Right hindlimb (tissue), 1 donor: ENCODE measurements at places on chromosomes 6 and 20.

GRCh38 chr6:145036236-145036635, 699.1 kb downstream of the EPM2A start:
- no peak for DNase-seq

DNA sequence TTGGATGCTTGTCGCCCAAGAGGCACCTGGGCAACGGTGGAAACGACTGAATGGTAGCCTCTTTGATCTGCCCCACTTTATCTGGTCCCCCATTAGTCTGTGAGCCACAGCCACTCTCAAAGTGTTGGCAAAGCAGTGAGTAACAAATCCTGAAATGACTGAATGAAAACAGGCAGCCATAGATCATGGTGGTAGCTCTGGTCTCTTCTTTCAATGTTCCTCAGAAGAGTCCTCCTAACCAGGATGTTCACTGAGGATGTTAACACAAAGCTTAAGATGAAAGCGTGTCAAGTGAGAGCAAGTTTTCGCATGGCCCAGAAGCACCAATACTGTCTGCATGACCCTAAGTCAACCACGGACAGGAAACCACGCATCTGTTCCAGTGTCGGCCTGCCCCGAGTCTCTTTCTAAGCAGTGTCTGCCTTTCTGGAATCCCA, 107.3 kb downstream of the IRF4 start:
- no peak for DNase-seq

DNA sequence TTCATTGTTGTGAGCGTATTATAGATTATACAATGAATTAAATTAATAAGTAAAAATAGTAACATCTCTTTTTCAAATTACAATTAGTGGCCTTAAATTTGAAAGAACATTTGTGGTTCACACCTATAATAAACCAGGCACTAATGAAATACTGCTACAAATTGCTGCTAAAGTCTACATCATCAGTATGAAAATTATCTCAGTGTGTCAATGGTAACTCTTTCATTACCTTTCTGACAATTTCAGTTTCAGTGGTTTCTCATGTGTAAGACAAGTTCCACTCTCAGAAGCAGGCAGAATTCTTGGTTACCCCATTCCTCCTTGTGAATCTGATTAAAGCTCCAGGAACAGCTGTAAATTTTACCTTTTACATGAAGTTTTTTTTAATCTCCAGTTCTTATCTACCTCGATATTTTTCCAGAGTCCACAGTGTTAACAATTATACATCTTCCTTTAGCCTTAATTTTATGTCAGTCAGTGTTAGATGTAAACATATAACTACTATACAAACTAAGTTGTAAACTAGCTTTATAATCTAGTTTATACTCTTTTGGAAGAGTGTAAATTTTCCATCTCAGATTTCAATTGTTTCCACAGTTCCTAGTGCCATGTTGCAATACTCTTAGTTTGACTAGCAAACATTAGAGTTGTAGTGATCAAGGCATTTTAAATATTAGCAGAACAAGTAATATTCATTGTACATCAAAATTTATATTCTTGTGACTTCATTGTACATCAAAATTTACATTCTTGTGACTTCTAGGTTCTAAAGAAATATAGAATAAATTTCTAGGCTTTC, 1038.4 kb downstream of the EPHA7 start:
- no peak for DNase-seq

- DNase-seq = peak; percentile 78
Observed at GRCh38 chr6:2749969-2750600, 637 bp downstream of the MYLK4 start.

GRCh38 chr6:2376429-2377355, 131.3 kb upstream of the GMDS start:
- DNase-seq = peak; percentile 60

GRCh38 chr20:57451795-57452661, 60.8 kb downstream of the RBM38 start:
- no peak for DNase-seq

DNA sequence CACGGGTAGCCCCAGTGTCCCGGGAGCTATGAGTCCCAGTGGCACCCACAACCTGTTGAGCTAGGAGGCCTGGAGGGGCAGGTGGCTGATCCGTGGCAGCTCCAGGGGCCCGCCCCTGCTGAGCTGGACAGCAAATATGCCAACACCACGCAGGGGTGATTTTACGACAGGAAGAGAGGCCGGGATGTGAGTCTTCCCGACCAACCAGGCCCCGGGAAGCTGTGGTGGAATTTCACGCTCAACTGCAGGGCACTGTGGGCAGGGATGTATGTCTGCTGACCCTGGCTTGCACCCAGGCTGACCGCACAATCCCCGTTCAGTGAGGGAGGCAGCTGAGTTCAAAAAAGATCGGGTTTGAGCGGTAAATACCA, 183.9 kb downstream of the ERMARD start:
- DNase-seq = peak; percentile 55

DNA sequence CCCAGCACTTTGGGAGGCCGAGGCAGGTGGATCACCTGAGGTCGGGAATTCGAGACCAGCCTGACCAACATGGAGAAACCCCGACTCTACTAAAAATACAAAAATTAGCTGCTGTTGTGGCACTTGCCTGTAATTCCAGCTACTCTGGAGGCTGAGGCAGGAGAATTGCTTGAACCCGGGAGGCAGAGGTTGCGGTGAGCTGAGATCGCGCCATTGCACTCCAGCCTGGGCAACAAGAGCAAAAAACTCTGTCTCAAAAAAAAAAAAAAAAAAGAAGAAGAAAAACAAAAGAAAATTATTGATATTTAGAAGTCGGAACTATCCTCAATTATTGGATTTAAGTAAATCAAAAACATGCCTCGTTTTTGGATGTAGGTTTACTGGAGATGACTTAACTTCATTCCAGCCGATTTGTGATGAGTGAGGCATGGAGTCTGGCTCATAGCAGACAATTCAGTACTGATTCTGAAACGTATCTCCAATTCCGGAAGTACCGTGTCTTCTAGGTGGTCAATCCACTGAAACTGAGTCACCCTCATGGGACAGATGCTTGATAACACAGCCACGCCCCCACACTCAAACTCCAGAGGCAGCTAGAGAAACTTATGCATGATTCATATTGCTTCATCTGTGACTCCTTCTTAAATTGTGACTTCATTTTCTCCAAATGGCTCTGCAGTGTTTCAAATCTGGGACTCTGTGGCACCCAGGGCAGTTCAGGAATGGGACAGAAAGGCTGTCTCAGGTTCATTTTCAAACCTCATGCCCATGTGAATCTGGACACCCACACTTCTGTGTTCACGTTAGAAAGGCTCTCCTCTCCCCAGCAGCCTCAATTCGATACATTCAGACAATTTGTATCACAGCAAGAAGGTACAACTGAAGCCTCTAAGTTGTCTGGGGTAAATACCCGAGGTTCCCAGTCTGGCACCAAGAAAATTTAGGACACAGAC, 110.4 kb upstream of the ARMC2 start:
- DNase-seq = no peak

DNA sequence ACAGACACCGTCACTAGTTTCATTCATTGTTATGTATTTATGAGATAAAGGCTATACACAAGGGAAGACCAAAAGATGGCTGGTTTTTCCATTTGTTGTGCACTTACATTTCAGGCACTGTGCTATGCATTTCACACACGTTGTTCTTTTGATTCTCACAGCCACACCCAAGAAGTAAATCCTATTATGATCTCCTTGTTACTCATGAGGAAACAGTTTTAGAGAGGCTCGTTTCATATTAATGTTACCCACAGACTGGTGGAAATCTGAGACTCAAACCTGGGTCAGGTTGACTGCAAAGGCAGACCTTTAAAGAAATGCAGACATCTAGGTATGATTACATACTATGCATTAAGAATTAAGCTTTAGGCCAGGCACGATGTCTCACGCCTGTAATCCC, 34.9 kb downstream of the SHLD1 start:
- no peak for DNase-seq

DNA sequence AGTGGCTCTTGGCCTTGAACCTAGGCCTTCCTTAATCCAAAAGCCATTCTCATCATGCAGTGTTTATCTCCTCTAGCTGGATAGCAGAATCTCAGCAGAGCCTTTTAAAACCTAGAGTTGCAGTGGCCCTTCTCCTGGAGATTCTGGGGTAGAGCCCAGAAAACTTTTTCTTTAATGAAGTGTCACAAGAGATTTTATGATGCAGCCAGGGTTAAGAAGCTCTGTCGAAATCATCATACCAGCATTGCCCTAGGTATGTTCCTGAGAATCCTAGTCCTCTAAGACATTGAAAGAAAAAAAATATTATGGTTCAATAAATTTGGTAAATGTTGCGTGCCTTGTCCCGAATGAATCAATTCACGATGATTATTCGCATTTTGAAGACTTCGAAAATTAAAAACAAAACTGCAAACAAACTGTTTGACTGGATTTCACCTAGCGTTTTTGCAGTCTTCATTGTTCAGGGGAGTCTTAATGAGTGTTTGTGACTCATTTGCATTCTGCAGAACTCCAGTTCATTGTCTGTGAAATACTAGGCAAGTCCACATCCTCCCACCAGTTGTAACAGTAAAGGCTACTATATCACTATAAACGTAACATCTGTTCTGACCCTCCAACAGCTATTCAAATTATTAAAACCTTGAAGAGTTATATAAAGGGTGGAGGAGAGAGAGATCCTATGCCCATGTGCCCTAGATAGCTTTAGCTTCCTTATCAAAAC, 198.6 kb downstream of the UST start:
- DNase-seq = no peak

DNA sequence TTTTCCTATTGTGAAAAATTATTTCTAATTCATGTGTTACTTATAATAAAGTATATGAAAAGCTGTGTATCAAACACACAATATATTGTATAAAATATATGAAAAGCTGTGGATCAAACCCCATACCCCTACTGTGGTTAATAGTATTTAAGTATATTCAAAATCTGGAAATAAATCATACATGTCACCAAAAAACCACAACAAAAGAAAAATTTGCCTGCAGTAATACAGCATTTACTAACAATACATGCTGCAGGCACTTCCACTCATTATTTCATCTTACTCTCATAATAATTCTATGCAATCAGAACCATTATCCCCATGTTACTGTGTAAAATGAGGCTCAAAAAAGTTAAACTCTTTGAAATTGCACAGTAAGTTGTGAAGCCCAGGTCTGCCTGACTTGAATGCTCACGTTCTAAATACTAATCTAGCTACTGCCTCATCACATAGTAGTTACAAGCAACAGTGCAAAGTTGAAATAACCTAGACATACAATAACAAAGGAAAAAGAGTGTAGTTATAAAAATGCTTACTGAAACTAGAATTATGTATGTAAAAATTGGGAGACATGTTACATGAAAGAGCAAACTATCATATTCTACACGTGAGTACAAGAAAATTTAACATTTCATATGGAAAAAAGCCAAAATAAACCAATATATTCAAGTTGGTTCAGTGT, 61.7 kb downstream of the FAM217A start:
- no peak for DNase-seq

GRCh38 chr20:21505161-21505809, 8.6 kb downstream of the NKX2-2 start:
- no peak for DNase-seq

GRCh38 chr20:20024942-20025341, 7.8 kb downstream of the NAA20 start:
- DNase-seq = no peak

GRCh38 chr6:130467146-130468050, 101.6 kb downstream of the TMEM200A start:
- DNase-seq = no peak

- DNase-seq = no peak
Observed at GRCh38 chr6:147421903-147422302, 86.6 kb upstream of the SAMD5 start.

DNA sequence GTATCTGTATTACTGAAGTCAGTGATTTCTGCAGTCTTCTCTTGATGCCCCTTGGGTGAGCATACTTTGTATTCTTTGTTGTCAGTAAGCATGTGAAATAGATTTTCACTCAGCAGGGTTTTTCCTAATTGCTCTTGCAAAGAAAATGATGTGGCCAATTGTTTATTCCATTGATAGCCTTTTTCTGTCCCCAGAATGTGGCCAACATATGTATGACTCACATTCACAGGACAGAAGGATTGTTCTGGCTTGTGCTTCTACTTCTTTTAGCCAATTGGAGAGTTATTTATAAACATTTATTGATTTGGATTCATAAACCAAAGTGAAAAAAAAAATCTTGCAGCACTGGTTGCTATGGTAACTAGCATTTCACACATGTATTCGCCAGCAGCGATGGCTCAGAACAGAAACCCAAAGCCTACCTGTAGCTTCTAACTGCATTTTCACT, 54.4 kb upstream of the RBM24 start:
- DNase-seq = no peak

DNA sequence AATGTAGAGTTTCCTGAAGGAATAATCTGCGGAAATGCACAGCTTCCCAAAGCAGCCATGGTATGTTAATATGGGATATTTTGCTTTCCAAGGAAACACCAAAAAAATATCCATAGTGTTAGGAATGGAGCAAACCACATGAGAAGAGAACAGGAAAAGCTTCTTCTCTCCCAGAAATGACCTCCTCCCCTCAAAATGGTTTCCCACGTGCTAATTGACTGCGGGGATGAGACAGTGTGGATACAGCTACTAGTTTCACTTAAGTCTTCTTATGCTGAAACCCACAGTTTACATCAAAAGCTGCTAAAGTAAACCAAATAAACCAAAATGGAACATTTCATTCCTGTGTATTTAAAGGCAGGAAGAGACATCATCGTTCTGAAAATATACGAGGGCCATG, 69.4 kb downstream of the FYN start:
- DNase-seq = peak; percentile 64

- DNase-seq = peak; percentile 70
Observed at GRCh38 chr20:35226884-35227681, 593 bp downstream of the MMP24 start.

DNA sequence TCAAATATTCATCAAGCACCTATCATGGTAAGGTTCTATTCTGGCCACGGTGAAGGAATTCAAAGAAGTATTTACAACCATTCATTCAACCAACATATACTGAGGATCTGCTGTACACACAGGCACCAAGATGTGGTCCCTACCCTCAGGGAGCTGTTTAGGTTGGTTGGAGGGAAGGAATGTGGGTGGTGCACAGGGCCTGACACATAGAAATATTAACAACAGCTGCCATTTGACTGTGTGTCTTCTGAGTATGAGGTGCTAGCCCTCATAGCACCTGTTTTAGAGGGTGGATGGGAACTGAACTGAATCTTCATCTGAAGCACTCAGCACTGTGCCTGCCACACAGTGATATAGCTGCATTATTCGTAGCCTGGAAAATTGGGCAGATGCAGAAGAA, 7.3 kb downstream of the SNPH start:
- DNase-seq = no peak
